ENCODE measurements at places on chromosomes 4 and X. TPM values are rescaled to one million over a fixed set of nuclear protein-coding genes. Genes with fewer than 3 reads are reported as not detected.

GRCh38 chr4:8045909-8046308 lies 106.2 kb upstream of the AFAP1 start:
- no peak for DNase-seq

ATP2B3 gene
- total RNA-seq, result 0.07 TPM

- DNase-seq, result no peak
Measured at GRCh38 chr4:40331101-40331745, 3.9 kb upstream of the CHRNA9 start.

DNA sequence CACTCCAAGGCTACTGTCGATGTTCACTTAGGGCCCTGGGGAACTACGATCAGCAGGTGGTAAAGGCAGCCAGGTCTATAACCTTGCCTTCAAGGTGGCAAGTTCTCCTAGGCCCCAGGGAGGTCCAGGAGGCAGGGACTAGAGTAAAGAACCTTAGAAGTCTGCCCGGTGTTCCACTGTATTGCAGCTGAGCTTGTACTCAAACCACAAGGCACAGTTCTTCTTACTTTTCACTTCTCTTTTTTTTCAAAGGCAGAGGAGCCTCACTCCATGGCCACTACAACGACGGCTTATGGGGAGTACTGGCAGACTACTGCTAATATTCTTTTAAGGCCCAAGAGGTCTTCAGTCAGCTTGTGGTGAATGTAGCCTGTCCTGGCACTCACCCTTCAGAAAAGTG lies 78.8 kb upstream of the GPR174 start:
- DNase-seq, result no peak

- DNase-seq, result no peak
Measured at GRCh38 chr4:79047316-79047715, 108.1 kb upstream of the PAQR3 start.

- no peak for DNase-seq
Measured at GRCh38 chrX:2497961-2498780, 2.6 kb downstream of the DHRSX start.

CYSLTR1 gene
- total RNA-seq, result not detected

DNA sequence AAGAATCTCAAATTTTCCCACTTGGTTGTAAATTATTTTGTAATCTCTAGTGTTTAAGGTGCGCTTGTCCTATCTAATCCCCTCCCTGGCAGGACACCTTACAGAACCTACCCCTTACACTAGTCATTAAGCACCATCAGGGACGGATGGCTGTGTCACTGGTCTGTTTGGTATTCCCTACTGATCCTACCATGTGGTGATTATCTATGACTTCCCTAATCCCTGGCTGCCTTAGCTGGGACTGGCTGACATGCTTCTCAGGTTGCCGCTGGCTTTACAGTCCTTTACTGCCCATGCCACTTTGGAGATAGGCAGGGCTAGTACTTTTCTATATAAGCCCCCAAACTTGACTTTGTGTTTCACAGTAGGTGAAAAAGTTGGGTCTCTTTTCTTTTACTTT lies 58.6 kb downstream of the ELOVL6 start:
- DNase-seq, result no peak

GRCh38 chr4:21802406-21802805 lies 146.2 kb downstream of the KCNIP4 start:
- DNase-seq, result no peak

OPN1MW gene
- total RNA-seq, result not detected

- DNase-seq, result no peak
Measured at GRCh38 chrX:120281021-120281624, 30.1 kb downstream of the TMEM255A start.

- no peak for DNase-seq
Measured at GRCh38 chrX:45274576-45274975, 73.9 kb upstream of the DIPK2B start.

TSC22D3 gene
- total RNA-seq, result 9.9 TPM

DNA sequence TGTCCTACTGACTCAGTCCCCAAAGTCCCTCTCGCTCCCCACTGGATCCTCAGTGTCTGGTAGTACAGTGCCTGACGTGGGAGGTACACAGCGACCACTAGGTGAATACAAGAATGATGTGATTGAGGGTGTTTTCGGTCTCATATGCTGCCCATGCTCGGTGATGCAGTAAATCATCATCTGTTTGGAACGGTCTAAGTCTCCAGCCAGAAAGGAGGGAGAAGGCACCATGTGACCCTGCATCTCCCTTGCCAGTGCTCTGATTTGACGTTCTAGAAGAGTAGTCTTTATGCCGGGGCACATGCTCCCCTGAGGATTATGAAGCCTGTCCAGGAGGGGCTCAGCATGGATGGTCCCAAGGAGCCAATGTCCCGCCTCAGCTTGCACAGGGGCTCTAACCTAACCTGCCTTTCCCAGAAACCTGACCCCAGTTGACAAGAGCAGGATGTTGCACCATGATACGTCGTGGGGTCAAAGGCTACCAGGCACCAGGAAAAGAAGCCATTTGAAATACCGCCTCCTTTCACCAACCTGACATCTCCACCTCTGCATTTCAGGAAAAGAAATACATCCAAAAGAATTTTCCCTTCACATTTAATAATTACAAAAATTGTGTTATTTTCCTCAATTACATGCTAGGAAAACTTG lies 13.8 kb upstream of the PLXNB3 start:
- peak; percentile 32 for DNase-seq

DNA sequence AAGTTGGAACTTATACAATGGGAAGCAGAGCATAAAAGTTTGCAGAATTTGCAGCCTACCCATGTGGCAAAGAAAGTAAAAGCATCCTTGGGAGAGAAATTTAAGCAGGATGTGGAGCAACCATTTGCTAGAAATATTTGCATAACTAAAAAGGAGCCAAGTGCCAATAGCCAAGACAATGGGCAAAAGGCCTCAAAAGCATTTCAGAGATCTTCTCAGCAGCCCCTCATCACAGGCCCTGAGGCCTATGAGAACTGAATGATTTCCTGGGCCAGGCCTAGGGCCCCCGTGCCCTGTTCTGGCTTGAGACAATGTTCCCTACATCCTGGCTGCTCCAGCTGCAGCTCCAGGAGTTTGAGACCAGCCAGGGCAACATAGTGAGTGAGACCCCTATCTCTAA lies 25.3 kb upstream of the RAB28 start:
- DNase-seq, result peak; percentile 50

BCORL1 gene
- 22.9 TPM for total RNA-seq

DNA sequence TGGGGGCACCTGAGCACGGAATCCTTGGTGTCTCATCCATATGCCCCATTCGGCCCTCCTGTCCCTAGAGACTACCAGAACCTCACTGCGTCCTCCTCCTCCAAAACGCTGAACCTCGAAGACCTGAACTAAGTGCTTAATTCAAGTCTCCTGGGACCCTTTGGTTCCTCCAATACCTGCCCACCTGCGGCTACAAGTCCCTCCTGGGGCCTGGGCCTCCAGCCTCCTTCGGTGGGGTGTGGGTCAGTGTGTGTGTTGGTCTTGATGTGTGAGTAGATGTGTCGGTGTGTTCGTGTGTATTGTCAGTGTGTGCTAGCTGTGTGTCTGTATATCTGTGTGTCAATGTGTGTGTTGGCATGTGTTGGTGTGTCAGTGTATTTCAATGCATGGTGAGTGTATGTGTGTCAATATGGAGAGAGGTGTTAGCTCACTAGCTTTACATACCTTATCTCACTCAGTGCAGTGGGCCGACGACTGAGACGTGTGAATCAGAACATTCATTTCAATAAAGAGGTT lies 2.6 kb upstream of the SEPTIN6 start:
- no peak for DNase-seq

- no peak for DNase-seq
Measured at GRCh38 chrX:12210196-12210815, 72.0 kb downstream of the FRMPD4 start.

- DNase-seq, result no peak
Measured at GRCh38 chr4:90219822-90220221, 92.6 kb downstream of the CCSER1 start.

PABPC5 gene
- total RNA-seq, result 2.5 TPM

DNA sequence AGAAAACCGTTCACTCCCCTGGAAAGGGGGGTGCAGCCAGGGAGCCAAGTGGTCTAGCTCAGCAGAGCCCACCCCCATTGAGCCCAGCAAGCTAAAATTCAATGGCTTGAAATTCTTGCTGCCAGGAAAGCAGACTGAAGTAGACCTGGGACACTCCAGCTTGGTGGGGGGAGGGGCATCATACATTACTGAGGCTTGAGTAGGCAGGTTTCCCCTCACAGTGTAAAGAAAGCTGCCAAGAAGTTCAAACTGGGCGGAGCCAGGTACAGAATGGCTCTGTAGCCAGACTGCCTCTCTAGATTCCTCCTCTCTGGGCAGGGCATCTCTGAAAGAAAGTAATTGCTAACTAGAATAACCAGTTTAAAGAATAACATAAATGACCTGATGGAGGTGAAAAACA lies 372.3 kb upstream of the F9 start:
- DNase-seq, result no peak

DNA sequence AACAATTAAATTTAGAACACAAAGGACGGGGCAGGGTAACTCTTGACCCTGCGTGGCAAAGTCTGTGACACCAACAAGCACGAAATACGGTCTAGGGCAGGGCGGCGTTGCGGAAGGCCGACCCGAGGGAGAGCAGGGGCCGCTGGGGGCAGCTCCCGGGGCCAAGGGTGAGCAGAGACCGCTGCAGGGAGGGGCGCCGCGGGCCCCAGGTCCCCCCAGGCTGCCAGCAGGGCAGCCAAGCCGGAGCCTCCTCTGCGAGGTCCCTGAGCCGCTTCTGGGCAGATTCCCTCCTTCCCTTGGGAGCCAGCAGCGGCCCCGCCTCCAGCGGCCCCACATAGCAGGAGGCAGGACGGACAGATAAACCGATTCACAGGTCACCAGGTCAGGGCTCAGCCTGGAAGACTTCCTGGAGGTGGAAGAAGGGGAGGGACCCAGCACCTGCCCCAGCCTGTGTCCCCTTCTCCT lies 90.2 kb downstream of the FAM53A start:
- DNase-seq, result no peak

DNA sequence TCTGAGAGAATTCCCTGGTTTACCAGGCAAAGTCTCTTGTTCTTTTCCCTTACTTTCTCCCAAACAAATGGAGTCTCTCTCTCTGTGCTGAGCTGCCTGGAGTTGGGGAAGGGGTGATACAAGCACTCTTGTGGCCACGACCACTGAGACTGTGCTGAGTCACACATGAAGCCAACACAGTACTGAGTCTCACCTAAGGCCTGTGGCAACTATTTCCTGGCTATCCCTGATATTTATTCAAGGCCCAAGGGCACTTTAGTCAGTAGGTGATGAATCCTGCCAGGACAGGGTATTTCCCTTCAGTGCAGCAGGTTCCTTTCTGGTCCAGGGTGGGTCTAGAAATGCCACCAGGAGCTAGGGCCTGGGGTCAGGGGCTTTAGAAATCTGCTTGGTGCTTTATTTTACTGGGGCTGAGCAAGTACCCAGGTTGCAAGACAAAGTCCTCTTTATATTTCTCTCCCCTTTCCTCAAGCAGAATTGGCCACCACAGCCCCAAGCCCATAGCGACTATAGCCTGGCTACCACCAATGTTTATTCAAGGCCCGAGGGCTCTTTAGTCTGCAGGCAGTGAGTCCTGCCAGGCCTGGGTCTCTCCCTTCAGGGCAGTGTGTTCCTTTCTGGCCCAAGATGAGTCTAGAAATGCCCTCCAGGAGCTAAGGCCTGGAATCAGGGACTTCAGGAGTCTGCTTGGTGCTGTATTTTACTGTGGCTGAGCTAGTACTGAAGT lies 10.5 kb downstream of the ARL13A start:
- DNase-seq, result no peak

PABPC1L2B gene
- 0.27 TPM for total RNA-seq

PGK1 gene
- 285 TPM for total RNA-seq

HERC5 gene
- total RNA-seq, result 10.4 TPM

GRCh38 chrX:40240844-40241243 lies 143.1 kb upstream of the BCOR start:
- no peak for DNase-seq

RS1 gene
- total RNA-seq, result not detected

PDGFRA gene
- 7.8 TPM for total RNA-seq

CFAP47 gene
- total RNA-seq, result 0.26 TPM

DNA sequence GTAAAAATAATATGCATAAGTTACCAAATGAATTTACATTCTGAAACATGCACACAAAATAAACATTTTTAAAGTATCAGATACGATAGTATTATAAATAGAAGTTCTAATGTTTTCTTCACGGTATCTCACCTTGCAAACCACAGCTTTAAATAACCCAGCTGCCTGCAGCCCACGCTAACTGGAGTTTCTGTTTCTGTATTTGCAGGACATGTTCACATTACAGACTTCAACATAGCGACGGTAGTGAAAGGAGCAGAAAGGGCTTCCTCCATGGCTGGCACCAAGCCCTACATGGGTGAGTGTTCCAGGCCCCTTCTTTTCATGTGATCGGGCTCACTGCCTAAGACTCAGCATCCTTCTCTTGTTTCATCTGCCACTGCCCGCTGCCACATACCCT lies 291.7 kb downstream of the EVC2 start:
- DNase-seq, result no peak

DNA sequence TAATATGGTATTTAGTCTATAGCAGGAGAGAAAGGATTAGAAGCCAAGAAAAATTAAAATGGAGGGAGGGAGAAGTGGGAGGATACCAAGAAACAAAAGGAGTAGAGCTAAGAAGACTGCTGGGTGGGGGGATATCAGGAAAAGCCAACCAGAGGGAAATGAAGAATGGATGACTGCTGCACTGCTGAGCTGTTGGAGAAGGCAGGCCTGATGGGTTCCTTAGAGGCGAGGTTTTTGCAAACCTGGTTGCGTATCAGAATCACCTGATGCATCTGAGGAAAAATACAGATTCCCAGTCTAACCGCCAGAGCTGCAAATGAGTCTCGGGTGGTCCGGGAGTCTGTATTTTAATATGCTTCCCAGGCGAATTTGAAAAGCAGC lies 1.5 kb downstream of the PGRMC1 start:
- DNase-seq, result peak; percentile 50

GRCh38 chr4:88246600-88246999 lies 37.8 kb downstream of the PPM1K start:
- DNase-seq, result no peak

DNA sequence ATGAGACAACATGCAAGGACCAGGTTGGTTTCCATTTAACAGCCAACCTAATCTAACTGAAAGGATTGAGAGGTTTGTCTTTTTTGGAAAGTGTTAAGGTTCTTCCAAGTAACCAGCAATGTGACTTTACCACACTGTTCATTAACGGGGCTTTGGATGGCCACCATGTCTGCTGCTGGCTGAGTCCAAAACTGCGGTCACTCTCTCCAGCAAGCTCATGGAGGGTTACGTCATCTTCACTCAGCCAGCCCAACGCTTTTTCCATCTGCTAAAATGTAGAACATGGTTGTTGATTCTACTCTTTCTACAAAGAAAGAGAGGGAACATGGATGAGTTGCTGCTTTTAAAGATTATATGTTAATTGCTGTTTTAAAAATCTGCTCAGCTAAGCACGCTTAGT lies 11.0 kb downstream of the PKD2 start:
- DNase-seq, result no peak

DNA sequence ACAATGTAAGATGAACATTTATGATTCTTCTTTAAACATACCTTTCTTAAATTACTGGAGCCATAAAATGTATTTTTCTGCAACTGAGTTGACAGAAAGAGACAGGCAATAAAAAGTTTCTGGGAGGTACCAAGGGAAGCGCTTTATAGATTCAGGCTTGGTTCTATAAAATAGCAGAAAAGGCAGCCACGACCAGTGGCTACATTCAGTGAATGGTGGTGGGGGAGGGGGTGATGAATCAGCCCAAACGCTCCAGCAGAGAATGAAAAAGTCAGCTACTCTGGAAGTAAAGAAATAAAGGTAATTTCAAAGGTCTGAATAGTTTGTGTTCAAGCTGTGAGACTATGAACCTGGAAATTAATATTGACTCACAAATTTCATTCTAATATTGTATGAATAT lies 456.1 kb downstream of the KCTD8 start:
- no peak for DNase-seq

All from endodermal cell (in vitro differentiated cells).